ENCODE measurements at places on chromosomes 2 and 18.

DNA sequence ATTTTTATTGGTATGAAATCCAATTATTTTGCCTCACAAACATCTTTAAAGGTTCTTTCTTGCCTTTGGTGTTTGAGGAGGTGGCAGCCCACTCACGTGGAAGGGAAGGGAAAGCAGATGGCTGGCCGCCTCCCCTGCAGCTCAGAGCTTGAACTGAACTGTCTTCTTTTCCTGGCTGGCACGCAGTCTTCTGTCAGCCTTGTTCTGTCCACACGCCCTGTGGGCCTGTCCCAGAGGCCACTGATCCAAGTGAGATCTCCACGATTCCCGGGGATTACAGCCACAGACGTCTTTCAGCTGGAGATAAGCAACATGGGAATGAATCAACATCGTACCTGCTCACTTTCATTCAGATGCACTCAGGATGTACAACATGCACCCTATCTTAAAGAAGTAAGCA, 73.3 kb downstream of the TMEM18 start:
- no peak for DNase-seq

DNA sequence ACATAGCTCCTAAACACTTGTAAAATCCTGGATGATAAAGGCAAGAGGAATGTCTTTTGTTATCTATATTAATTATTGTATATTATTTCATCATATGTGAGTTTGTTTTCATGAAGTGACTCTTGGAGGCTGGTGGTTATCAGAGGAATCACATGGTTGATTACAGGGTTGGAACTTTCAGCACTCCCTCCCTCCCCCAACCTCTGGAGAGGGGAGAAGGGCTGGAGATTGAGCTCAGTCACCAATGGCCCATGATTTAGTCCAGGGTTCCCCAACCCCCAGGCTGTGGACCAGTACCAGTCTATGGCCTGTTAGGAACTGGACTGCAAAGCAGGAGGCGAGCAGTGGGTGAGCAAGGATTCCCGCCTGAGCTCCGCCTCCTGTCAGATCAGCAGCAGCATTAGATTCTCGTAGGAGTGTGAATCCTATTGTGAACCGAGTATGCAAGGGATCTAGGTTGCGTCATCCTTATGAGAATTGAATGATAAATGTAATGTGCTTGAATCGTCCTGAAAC, 37.7 kb downstream of the FBXO48 start:
- no peak for DNase-seq

- no peak for DNase-seq
Observed at GRCh38 chr2:175964195-175964594, 37.9 kb downstream of the LNPK start.

DNA sequence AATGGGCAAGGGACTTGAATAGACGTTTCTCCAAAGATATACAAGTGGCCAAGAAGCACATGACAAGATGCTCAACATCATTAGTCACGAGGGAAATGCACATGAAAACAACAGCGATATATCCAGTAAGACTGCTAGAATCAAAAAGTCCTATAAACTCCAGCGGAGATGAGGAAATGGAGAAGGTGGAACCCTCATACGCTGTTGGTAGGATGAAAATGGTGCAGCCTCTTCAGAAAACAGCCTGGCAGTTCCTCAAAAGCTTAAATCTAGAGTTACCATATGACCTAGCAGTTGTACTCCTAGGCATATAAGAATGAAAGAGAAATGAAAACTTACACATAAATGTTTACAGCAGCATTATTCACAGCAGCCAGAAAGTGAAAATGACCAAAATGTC, 48.1 kb downstream of the HPCAL1 start:
- no peak for DNase-seq

- no peak for DNase-seq
Observed at GRCh38 chr2:14975381-14975780, 342.9 kb downstream of the LRATD1 start.

DNA sequence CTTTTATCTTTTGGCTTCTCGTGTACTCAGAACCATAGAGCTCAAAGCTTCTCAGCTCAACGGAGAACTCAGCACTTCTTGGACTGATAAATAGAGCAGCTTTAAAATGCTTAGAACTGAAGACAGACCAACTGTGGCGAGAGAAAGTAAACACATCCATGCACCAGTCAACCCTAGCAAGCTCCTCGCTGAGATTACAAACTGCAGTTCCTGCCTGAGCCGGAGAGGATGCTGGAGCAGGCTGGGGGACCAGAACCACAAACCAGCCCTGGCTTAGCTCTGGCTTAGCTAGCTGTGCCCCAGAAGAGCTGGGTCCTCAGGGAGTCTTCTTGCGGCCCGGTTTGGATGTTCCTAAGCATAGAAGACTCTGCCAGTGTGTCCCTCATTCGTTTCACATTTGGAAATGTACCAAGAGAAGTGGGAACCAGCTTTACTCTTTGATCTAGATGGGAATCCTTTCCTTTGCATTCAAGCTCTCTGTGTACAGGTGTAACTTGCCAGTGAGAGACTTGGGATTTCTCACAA, 5.6 kb downstream of the PAX8 start:
- no peak for DNase-seq

DNA sequence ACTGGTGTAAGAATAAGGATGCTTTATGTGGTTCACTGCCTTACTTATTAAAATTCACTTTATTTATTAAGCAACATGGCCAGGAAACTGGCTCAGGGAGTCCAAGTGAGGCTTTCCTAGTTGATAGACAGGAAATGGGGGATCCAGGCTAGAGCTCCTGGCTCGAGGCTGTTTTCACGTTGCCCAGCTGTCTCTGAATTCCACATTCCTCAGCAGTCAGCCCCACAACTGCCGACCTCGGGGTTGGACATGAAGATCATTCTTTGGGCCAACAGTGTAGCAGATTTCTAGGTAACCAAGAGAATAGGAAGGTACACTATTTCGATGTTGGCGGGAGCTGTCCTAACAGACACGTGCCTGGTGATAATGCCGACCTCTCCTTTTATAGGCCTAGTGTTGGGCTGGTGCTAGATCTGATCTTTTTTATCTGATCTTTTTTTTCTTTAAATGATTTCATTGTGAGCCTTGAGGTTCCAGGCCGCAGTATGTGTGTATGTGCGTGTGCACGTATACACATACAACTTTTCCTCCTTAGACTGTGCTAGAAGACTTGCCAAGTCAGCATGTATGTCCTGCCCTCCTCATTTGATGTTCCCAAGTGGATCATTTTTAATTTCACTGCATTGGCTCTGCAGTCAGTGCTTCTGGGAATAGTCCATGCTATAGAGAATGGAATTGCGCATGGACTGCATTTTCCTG, 103.5 kb downstream of the CABLES1 start:
- DNase-seq: no peak

GRCh38 chr2:204914708-204915107, 369.4 kb downstream of the PARD3B start:
- DNase-seq: no peak

GRCh38 chr2:132417430-132418035, 928 bp downstream of the GPR39 start:
- no peak for DNase-seq

GRCh38 chr2:213959589-213959988, 451.3 kb upstream of the VWC2L start:
- DNase-seq: no peak

- DNase-seq: no peak
Observed at GRCh38 chr2:61714210-61714609, 139.7 kb downstream of the FAM161A start.

DNA sequence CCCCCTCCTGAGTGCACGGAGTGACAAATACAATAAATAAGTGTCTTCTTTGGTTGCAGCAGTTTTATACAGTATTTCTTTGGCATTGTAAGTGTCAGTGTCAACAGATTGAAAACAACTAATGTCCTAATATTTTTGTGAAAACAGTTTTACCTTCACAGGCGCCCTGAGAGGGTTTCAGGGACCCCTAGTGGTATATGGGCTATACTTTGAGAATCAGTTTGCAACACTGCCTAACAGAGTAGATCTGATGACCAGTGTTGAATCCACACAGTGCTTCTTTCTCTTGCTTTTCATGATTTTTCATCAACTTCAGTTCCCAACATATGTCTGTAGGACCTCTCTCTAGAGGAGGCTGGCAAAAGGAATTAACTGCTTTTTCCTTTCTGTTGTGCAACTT, 162.2 kb downstream of the PRPF40A start:
- DNase-seq: no peak

- no peak for DNase-seq
Observed at GRCh38 chr18:48304906-48305693, 104.1 kb downstream of the ZBTB7C start.

DNA sequence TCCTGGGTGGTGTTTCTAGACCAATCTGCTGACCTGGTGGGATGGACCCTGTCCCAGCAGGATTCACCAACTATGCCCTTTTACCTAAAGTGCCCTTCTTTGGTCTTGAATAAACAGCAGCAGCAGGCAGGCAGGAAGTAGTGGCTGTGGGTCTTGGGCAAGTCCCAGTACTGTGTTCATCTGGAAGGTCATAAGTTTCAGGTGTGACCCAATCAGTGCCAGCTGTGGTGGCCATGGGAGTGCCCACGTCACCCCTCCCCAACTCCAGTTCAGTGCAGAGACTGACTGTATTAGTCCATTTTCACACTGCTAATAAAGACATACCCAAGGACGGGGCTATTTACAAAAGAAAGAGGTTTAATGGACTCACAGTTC, 148.3 kb upstream of the SRD5A2 start:
- no peak for DNase-seq

- no peak for DNase-seq
Observed at GRCh38 chr2:18585526-18585925, 3.8 kb downstream of the NT5C1B start.

DNA sequence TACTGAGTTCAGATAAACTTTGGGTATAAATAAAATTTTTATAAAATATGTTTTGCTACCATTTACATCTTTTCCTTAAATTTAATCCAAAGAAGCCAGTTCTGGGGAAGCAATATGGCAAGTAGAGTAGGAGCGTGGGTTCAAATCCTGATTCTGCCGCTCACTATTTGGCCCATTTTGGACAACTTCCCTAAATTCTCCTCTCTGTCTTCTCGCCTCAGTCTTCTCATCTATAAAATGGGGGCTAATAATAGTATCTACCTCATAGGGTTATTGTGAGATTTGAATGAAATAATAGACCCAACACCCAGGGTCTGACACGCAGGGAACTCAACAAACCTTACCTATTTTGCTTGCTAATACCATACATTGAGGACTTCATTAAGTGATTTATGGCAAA, 59.7 kb downstream of the ACTR2 start:
- no peak for DNase-seq

- no peak for DNase-seq
Observed at GRCh38 chr2:188551671-188552070, 260.0 kb downstream of the GULP1 start.

DNA sequence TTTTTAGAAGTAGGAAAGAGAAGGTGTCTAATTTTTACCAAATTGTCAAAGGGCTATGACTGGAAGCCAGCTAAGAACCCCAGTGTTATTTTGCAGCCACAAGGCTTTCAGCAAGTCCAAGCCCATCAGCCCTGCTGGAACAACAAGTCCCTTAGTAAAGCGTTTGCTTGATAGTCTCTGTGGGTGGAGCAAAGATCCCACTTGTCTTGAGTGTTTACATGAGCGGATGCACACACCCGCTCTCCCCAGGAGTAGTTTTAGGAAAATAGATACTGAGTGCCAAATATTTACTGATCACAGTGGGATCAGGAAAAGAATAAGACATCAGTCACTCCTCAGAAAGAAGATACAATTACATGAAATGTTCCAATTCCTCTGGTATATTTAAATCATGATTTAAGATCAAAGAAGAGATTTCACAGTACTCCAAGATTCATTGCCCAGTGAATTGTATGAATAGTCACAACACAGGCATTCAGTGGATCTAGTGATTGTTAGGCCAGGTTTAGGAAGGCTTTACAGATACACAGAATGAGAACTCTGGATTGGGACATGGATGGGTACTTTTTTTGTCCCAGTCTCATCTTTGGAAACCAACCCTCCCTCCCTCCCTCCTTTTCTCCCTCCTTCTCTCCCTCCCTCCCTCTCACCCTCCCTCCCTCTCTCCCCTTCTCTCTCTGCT, 514.9 kb downstream of the PTPRM start:
- no peak for DNase-seq

GRCh38 chr2:148298196-148298595, 277.3 kb downstream of the MBD5 start:
- DNase-seq: no peak

- no peak for DNase-seq
Observed at GRCh38 chr18:55494899-55495298, 93.1 kb downstream of the TCF4 start.

GRCh38 chr2:172403881-172404468, 23.4 kb upstream of the ITGA6 start:
- DNase-seq: no peak

DNA sequence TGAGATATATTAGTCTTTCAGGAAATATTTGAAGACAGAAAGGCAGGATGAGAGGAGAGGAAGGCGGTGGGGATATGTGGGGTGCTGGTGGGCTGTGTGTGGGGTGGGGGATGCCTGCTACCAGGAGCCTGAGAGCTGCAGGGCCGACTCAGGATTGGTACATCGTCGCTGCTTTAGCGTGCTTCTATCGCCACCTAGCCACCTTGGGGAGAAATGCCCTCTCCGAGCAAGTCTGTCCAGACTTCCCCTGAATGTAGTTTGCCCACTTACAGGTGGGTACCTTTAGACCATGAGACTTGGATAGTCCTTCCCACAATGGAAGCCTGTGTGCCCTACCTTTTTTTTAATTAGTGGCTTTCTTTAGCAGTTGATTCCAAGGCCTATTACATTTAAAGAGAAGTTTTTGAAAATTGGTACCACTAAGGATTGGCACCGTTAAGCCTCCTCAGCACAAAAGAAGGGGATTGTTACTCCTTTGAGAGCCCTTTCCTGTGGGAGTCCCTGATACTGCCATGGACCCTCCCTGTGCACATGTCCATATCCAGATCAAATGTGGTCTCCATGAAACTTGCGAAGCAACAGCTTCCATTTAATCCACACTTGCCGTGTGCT, 114.1 kb upstream of the NDUFV2 start:
- DNase-seq: peak; percentile 59

- DNase-seq: no peak
Observed at GRCh38 chr18:78666666-78667335, 312.8 kb upstream of the SALL3 start.

GRCh38 chr2:214987261-214987660, 151.2 kb downstream of the ABCA12 start:
- no peak for DNase-seq

GRCh38 chr2:238280083-238280825, 8.2 kb downstream of the PER2 start:
- DNase-seq: no peak

GRCh38 chr2:166388481-166389070, 12.8 kb upstream of the SCN9A start:
- DNase-seq: no peak

GRCh38 chr2:61605245-61605644, 67.1 kb upstream of the XPO1 start:
- no peak for DNase-seq

- no peak for DNase-seq
Observed at GRCh38 chr2:71799013-71799575, 345.7 kb downstream of the DYSF start.

GRCh38 chr18:44821924-44822323, 141.2 kb downstream of the SETBP1 start:
- DNase-seq: no peak

DNA sequence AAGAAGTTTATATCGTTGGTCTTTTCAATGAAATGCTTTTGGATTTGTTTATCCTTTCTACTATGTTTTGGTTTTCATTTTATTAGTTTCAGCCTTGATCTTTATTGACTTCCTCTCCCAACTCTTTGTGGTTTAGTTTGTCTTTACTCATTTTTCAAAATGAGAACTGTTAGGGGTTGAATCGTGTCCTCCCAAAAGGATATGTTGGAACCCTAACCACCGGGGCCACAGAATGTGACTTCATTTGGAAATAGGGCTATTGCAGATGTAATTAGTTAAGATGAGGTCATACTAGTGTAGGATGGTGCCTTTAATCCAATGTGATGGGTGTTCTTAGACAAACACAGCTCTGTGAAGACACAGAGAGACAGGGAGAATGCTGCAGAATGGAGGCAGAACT, 60.4 kb upstream of the IL1R2 start:
- DNase-seq: no peak
